LNCaP clone FGC (cell line): ENCODE measurements at places on chromosomes 5 and 9.

DNA sequence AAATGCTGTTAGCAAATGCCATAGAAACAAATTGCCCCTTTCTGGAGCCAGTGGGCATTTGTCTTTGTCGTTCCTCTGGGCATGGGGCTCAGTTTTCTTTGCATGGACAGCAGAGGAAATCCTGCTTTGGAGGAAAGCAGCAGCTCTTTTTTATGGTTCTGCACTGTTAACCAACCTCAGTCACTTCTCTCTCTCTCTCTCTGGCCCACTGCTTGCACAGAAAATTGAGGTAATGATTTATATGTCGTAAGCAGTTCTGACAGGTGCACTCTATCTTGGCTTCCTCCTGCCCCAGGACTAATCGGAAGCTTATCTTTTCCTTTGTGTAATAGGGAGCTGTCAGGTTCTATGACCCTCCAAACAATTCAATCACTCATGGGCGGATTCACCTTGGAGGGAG, 159.6 kb upstream of the GPR151 start:
- no peak for DNase-seq

DNA sequence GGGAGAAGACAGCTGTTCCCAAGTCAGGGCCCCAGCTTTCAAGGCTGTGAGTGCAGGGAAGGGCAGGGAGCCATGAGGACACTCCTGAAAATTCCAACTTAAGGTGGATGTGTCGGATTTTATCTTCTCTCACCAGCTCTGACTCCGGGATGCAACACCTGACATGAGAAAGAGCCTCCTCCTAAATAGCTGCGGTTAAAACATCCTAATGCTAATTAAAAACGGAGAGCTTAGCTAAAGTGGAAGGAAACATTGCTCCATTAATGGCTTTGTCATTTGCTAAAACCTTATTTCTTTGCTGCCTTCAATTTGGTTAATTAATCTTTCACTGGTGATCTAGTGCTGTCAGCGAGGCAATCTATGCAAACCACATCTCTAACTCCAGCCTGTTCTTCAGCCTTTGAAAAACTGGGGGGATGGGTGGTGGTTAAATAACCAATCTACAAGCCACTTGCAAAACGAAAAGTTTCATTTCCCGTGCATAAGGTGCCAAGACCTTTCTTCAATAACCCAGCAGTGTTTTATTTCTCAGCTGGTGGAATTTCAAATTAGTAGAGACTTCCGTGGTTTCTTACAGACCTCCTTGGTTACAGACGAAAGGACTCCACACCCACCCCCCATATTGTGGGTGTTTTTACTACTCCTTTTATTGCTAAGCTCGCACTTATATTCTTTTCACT, 379.6 kb downstream of the MLLT3 start:
- DNase-seq: no peak

- no peak for DNase-seq
Observed at GRCh38 chr5:58197875-58198274, 262.0 kb downstream of the PLK2 start.

- DNase-seq: no peak
Observed at GRCh38 chr9:133120501-133121197, 391 bp downstream of the RALGDS start.

GRCh38 chr5:53819482-53819881, 259.0 kb downstream of the NDUFS4 start:
- no peak for DNase-seq

DNA sequence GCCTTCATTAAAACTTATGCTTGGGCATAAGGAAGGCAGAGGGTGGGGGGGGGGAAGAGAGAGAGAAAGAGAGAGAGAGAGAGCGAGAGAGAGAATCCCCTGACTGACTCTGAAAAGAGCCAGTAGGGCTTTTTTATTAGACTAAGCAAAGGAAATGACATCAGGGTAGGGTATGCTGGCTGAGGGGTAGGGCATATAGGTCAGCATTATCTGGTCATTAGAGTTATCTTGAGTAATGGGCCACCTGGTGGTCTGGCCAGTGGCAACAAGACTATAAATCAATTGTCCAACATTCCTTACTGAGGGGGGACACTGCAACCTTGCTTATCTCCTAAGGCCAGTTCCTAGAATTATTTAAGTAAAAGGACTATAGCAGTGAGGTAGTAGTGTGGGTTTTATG, 67.2 kb downstream of the TSSK1B start:
- DNase-seq: no peak

- DNase-seq: no peak
Observed at GRCh38 chr5:91174396-91174795, 208.7 kb downstream of the ARRDC3 start.

GRCh38 chr5:177329883-177330282, 18.2 kb upstream of the MXD3 start:
- DNase-seq: no peak

DNA sequence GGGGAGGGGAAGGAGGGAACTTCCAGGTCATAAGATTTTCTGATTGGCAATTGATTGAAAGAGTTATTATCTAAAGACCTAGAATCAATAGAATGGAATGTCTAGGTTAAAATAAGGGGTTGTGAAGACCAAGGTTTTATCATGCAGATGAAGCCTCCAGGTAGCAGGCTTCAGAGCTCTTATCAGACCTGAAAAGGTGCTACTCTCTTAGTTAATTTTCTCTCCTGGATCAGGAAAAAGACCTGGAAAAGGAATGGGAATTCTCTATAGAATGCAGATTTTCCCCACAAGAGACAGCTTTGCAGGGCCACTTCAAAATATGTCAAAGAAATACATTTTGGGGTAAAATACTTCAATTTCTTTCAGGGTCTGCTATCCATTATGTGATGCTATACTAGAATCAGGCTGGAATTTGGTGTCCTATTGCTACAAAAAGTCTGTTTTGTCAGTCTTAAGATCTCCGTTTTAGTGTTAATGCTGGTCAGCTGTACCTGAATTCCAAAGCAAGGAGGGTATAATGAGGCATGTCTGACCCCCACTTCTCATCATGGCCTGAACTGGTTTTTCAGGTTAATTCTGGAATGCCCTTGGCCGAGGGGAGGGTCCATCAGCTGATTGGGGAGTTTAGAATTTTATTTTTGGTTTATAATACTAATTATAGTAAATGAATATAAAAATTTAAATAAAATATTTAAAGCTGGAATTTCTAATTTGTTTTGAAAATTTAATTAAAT, 16.6 kb upstream of the STOM start:
- no peak for DNase-seq

DNA sequence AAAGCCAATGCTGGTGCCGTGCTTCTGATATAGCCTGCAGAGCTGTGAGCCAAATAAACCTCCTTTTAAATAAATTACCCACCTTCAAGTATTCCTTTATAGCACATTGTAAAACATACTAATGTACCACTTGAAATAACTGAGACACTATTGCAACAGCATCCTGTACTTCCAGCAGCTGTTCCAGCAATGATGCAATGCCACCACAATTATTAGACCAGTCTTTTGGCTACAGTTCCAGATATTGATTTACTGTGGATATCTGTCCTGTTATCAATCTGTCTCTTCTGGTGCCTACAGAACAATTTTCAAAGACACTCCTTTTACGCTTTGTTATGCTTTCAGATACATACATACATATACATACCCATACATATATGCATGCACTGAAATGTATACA, 567.9 kb downstream of the TAF11L14 start:
- no peak for DNase-seq

- no peak for DNase-seq
Observed at GRCh38 chr9:78486661-78487060, 189.7 kb downstream of the PSAT1 start.

GRCh38 chr9:101736717-101737116, 1.7 kb downstream of the GRIN3A start:
- DNase-seq: peak; percentile 36

- no peak for DNase-seq
Observed at GRCh38 chr9:99057665-99058625, 47.0 kb upstream of the TGFBR1 start.

DNA sequence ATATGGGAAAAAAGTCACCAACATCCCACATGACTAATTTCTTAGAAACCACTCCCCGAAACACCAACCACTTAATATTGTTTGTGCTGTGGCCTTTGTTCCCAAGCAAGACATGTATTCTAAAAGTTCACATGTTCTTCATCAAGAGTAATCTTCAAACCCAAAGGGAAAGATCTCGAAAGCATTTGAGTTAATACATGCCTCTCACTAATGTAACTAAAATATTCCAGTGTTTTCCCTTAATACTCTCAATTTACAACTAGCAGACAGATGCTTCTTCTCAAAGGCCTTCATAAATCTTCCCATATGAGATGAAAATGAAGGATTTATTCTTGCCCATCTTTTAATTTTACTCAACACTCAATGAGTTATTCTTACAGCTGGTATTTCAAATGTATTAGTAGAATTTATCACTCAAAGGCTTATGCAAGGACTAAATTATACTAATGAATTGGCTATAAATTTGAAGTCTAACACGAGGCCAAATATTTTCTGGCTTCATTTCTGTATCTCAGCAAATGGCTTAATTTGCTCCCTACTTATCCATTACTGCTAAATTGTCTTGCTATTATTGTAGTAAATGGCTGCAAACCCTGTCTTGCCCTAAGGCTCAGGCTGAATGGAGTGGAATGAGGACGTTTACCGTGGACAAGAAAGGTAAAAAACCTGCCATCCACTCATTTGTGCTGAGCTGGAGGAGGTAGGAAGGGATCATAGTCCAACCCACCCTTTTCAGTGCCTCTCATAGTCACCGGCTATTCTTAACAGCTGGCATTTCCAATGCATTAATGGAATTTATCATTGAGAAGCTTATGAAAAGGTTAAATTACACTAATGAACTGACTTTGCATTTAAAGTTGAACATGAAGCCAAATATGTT, 474.4 kb downstream of the RASEF start:
- no peak for DNase-seq

- DNase-seq: no peak
Observed at GRCh38 chr5:17720071-17720470, 85.8 kb downstream of the TAF11L14 start.

DNA sequence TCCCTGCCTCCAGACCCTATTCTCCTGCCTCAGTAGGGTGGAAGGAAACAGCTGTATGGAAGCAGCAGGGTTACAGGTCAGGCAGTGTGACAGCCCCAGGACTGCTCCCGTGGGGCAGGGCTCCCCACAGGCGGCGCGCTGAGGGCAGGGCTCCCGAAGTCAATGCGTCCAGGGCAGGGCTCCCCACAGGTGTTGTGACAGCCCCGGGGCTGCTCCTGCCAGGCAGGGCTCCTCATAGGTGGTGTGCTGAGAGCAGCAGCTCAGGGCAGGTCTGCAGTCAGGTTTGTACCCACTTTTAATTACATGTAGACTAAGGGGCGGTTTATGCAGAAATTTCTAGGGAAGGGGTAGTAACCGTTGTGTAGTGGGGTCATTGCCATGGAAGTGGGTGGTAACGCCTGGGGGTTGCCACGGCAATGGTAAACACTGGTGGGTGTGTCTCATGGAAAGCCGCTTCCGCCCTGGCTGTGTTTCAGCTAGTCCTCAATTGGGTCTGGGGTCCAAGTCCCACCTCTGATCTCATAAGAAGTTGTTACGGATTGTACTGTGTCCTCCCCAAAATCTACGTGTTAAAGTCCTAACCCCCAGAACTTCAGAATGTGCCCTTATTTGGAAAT, 16.7 kb upstream of the TERT start:
- DNase-seq: no peak

DNA sequence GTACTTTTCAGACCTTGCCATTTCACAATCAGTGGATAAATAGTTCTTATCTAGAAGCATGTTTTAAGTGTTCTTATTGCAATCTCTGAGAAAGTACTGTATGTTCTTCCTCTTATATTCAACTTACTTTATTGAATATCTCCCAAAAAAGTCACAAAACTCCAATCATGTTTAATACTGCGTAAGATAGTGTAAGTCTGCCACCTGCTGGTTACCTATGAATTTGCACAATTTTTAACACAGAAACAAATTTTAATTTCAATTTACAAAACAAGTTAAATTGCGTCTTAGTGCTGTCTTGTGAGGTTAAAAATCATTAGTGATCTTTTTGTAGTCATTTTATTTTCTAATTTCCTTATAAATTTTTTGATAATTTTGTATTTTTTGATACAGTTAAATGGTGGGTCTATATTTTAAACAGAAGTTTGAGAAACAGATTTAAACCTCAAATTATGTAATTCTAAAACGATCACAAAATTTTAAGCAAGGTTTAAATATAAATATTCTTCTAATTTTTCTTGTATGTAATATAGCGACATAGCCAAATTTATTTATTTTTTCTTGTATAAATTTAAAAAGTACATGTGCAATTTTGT, 115.8 kb downstream of the EMB start:
- no peak for DNase-seq
